ENCODE measurements at places on chromosomes 5 and 9. TPM values are rescaled to one million over a fixed set of nuclear protein-coding genes. Genes with fewer than 3 reads are reported as not detected.

- DNase-seq: no peak
These were observed 300.9 kb downstream of the MCTP1 start for GRCh38 chr5:94983861-94984535.

GRCh38 chr5:74286734-74287695 is 353.5 kb downstream of the ENC1 start:
- DNase-seq: no peak

- peak; percentile 20 for DNase-seq
These were observed 10.9 kb upstream of the PCDHB1 start for GRCh38 chr5:141040093-141040770.

- DNase-seq: peak; percentile 11
These were observed 78.8 kb downstream of the ADAMTS2 start for GRCh38 chr5:179266291-179267070.

Gene FAM163B
- total RNA-seq: not detected
